ENCODE measurements at places on chromosomes 7 and 10.
A peak's percentile ranks its signal among the peaks of the same experiment; 100 is the strongest.

DNA sequence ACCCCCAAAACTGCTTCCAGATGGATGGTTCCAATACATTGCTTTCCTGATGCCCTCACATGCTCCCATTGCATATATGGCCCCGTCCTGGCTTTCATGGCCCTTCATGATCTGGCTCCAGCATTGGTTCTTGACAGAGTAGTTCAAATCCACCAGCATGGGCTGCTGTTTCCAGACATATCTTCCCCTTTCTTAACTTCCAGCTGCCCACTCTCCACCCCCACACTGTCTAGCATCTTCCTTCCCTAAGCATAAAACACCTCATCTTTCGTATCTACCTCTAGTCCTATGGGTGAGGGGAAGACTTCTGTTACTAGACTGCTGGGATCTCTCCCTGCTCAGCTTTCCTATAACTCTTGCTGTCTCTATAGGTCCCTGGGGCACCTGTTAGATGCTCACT, 13.2 kb upstream of the GOLGA7B start:
- no peak for DNase-seq

GRCh38 chr10:121426307-121426706, 171.9 kb downstream of the FGFR2 start:
- no peak for DNase-seq

- DNase-seq, result no peak
Measured at GRCh38 chr7:116566666-116567065, 41.8 kb downstream of the CAV1 start.

DNA sequence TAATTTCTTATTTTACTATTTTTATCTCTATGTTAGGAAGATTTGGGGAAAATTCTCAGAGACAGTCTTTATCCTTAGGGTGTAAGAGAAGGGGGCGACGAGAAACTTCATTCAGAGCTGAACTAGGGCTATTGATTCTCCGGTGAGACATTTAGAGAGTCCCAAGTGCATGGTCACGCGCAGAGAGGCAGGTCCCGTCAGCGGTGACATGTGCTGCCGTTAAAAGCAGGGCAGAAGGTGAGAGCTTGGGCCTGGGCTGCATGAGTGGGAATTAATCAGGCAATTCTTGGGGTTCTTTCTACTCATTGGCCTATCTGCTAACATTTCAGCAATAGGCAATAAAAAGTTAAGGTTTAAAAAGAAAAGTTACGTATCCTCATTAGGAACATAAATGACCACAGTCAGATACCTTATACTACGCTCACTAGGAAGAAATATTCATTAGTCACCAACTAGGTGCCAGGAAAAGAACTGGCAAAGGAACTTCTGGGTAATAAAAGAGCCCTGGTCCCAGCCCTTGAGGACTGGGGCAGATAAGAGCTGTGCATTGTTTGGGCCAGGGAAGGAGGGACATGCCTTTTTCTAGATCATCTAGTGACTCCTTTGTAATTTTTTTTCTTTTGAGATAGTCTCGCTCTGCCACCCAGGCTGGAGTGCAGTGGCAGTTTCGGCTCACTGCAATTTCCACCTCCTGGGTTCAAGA, 21.2 kb downstream of the PRKCQ start:
- DNase-seq, result no peak

GRCh38 chr7:24477398-24478136, 95.7 kb upstream of the PALS2 start:
- no peak for DNase-seq

GRCh38 chr10:33334805-33335550, 511 bp upstream of the NRP1 start:
- peak; percentile 73 for DNase-seq

GRCh38 chr10:102408728-102409603, 9.6 kb downstream of the PSD start:
- peak; percentile 85 for DNase-seq

DNA sequence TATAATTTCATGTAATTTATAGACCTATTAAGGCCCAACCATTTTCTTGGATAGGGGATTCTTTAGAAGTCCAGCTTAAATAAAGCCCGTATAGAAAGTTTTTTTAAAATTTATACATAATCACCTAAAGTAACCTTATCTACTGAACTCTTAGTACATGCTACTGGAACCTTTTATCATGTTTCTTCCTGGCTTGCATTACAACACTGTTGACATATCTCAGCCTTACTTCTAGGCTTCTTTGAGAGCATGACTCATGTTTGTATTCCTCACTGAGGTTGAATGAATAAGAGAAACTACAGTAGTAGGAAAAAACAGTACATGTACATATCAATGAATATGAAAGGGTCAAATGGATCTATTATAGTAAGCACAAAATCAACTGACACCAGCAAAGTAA, 8.2 kb upstream of the MAGI2 start:
- no peak for DNase-seq

- DNase-seq, result no peak
Measured at GRCh38 chr7:29139796-29140195, 6.5 kb downstream of the CPVL start.

- DNase-seq, result no peak
Measured at GRCh38 chr10:131737543-131738395, 163.0 kb upstream of the PPP2R2D start.

DNA sequence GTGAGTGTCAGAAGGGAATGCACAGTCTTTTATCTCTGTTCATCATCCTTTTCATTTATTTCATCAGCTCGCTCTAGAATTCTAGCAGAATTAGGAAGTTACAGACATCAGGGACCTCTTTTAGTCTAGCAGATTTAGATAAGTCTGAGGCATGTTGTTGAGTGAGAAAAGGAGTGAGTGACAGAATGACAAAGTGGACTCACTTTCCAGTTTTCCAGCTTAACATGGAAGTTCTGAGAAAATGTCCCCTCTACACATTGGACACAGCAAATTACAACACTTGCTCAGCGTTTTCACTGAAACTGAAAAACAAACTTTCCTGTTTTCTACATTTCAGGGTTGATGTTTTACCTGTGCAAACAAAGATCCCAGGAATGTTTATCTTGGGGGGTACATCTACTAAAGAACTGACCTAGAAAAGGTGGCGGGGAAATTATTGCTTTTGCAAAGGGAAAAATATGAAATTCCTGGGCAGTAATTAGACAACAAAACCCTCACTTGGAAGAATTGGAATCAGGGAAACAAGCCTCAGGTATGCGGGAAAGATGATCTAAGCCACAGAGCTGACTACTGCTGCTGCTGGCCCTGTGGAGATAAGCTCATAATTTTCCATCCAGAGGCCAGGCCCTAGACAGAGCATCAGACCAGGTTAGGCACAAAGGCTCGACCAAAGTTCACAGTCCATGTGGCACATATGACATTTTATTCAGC, 14.6 kb upstream of the CYP3A5 start:
- no peak for DNase-seq

DNA sequence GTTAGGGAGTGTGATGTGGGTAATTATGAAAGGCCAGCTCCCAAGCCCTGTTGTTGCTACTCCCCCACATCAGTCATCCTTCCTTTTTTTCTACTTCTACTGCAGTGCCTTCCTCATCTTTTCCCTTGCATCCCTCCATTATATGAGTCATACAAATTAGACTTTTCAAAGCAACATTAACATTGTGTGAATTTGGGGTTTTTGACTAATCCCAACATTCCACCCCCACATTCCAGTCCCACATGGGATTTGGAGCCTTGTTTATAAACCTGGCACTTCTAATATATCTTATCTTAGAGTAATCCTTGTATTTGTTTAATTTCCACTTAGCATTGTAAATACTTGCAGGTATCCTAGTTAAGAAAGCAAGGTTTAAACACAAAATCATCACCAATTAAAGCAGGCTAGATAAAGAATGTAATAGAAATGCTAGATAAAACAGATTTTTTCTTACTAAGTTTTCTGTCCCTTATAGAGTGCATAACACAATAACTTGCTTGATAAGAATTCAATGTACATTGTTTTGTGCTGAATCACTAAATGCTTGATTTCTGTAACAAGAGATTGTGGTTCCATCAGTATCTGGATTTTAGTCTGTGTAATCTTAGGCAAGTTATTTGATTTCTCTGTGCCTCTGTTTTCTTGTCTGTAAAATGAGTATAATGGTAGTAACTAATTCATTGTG, 165.8 kb downstream of the CFTR start:
- no peak for DNase-seq

DNA sequence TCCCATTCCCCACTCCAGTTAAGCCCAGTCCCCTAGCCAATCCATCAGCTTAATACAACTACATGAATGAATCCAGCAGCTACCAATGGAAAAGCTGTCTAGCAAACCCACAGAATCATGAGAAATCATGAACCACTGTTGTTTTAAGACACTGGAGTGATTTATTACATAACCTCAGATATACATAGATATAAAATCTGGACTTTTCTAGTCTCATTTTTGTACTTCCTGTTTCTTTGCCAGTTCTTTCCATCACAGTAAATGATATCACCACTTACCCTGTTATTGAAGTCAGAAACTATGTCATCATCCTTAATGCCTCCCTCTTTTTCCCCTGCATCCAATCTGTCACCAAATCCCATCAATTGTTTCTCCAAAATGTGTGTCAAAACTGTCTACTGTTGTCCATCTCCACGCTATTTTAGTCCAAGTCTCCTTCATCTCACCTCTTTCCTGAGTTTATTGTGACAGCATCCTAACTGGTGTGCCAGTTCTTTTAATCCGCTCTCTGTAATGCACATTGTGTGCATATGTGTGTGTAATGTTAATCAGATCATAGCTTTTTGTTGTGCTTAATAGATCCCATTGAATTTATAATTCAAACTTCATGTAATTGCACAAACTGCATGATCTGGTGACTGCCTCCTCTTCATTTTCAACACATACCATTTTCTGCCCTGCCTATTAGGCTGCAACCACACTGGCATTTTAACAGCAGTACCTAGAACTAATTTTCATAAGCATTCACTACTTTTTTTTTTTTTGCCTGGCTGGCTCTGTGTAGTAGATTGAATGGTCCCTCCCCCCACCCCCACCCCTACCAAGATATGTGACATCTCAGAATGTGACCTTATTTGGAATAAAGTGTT, 56.0 kb downstream of the MKLN1 start:
- no peak for DNase-seq

GRCh38 chr7:142138996-142139395, 27.5 kb downstream of the MGAM2 start:
- DNase-seq, result no peak

DNA sequence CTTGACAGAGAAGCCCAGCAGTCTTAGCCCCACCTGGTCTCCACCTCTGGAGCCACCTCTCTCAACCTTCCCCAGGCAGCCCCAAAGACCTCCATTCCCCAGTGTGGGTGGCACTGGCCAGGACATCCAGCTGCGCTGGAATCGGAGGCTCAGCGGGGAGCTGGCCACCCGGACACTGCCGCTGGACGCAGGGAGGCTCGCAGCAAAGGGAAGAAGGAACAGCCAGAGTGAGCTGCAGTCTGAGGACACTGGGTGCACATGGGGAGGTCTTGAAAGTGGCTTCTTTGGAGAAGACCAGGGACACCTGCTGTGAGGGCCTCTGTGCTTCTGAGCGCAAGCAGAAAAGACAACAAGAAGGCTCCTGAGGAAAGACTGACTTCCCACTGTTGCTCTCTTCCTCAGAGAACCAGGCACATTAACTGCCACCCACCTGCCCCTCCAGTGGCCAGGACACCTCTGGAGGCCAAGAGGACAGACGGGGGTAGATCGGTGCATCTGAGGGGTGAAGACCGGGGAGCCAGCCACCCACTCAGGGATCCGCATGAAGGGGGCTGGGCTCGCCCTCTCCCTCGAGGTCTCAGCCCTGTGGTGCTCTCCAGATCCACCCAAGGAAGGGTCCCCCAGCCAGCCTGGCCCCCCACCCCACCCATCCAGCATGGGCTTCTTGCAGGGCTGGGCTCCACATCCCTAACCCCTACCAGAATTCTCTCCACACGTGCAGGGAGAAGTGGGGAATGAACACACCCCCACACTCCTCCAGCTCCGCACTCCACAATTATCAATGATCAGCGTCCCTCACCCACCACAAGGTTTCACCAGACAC, 1.8 kb downstream of the CAMK2B start:
- DNase-seq, result no peak

DNA sequence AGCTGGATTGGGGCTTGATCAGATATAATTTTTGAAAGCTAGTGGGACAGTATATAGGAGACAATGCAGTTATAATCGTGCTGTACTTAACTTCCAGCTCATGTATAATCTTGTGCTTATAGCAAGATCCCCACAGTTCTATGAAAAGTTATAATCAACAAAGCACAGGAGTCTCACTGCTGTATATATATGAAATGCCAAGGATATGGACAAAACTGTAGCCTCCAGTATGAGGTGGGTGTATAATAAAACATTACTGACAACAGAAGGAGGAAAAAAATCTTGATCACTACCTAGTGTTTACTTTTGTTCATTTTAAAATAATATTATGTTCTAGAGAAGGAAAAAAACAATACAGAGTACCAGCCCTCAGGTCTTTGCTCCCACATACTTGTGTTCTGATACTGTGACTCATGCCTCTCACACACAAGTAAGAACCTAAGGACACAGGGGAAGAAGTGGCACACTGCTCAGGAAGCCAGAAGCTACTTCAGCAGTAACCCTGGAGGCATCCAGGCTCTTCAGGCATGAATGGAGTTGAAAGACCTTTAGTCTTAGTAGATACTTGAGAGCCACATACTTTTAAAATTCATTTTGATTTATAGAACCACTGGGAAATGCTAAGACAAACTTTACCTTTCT, 265.7 kb upstream of the IMMP2L start:
- DNase-seq, result no peak

GRCh38 chr10:4488904-4489303, 337.1 kb upstream of the AKR1E2 start:
- DNase-seq, result no peak

DNA sequence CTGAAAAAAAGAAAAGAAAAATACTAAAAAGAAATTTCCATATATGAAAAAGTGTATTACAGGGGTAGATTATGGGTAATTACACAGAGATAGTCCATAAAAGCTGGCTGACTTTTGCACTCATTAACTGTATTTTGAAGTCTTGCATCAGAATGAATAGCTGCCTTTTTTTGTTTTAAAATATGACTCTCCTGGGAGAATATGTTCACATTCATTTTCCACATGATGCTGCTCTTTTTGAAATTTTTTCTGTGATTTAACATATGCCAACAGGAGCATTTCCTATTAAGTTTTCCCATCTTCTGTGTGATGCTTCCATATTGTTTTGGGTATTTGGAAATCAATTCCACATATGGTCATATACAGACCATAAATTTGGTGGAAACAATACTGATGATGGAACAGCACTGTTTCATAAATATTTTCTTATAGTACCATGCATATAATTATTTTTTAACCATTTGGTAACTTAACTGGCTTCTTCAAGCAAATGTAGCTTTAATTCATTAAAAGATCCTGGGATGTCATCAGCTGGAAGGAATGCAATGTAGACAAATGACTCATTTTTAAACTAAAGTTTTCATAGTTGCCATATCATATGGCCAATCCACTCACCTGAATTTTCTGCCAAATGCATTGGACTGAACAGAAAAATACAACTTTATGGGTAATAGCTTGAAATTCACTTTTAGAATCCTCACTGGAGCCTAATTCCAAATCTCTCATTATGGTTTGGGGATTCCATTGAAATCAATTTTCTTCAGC, 313.9 kb upstream of the GLI3 start:
- no peak for DNase-seq

- no peak for DNase-seq
Measured at GRCh38 chr7:43642897-43643630, 60.2 kb downstream of the STK17A start.
